ENCODE measurements at places on chromosomes 1 and 21.

DNA sequence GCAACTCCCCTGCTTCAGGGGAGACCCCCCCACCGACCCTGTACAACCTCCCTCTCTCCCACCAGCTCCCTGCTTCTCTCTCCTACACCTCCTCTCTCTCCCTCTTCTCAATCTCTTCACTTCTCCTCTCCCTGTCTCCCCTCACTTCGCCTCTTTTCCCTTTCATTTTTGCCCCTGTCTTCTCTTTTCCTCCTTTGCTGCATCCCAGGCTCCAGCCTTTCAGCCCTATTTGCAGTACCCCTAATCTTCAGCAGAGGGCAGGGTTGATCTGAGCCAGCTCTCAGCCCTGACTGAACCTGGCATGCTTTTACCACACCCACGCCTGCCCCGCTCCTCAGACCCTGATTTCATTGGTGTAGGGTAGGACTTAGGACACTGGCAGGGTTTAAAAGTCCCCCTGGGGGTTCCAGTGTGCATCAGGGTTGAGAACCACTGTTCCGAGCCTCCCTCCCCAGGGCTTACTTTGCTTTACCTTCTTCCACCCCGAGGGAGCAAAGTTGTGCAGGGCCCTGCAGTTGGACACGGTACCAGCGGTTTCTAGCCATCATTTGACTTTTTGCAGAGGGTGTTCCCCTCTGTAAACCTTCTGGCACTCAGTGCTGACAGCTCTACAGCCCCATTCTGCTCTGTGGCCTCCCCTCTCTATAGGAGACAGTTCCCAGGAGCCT lies 67.3 kb upstream of the CNTN2 start:
- peak; percentile 71 for DNase-seq

DNA sequence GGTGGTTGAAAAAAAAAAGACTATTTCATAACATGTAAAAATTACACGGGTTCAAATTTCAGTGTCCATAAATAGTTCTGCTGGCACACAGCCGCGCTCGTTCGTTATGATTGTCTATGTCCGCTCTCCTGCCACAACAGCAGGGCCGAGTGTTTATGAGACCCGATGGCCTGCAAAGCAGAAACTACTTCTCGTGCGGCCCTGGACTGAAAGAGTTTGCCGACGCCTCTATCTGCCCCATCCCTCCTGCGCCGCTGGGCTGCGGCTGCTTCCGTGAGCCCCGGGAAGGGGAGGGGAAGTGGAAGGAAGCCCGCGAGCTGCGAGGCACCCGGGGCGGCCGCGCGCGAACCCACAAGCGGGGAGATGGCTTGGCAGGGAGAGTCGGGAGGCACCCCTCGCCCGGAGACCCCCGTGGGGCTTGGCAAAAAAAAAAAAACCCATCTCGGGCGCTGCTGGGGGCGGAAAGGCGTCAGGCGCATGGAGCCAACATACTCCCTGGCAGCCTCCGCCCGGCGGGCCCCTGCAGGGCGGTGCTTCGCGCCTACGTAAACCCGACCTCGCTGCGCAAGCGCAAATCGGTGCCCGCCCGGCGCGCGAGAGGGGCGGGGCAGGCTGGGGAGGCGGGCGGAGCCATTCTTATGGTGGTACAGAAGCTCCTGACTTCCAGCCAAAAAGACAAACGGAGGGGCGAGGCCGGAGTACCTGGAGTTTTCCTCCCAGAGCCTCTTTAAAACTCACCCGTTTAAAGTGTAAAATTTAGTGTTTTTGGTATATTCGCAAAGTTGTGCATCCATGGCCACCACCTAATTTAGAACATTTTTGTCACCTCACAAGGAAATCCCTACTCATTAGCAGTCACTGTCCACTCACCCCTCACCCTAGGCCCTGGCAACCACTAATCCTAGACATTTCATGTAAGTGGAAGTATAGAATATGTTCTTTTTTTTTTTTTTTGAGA lies 8.3 kb downstream of the SLC27A3 start:
- DNase-seq, result peak; percentile 95

- peak; percentile 68 for DNase-seq
These were observed at the start of gene SLC22A15 for GRCh38 chr1:115976062-115976920. Gene SLC22A15, plus strand, starts transcription at chr1:115976513. Its CDS starts 115 bp downstream, at chr1:115976628.

DNA sequence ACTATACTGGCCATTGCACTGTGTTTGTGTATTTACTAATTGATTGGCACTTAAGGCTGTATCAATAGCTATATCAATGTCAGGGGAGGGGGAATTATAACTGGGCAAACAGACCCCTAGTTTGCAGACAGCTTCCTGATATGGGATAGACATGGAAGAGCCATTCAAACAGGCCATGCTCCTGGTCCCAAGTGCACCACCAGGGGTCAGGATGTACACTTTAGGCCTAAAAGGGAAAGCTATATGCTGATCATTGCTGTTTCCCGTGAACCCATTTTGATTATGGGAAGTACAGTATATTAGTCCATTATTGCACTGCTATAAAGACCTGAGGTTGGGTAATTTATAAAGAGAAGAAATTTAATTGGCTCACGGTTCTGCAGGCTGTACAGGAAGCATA lies 124.9 kb upstream of the BACE2 start:
- DNase-seq, result no peak

GRCh38 chr1:24474193-24474592 lies 28.4 kb upstream of the RCAN3 start:
- DNase-seq, result no peak
